ENCODE measurements at places on chromosomes 2 and 18. TPM values are rescaled to one million over a fixed set of nuclear protein-coding genes. Genes with fewer than 3 reads are reported as not detected.

DNA sequence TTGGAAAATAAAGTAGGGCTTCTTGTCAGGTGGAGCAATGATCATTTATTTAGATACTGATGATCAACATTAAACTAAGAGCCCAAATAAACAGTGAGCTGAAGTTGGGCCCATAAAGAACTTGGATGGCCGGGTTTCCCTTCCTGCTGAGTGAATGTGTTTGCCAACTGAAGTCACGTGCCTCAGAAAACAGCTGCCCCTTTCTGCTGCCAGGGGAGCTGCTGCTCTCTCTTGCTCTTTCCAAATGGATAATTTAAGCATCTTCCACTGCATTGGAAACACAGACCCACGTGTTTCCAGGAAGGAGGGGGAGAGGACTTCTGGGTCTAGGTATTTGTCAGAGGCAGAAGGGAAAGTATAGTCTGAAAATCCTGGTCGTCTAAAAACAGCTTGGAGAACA lies 22.9 kb upstream of the NCKAP5 start:
- DNase-seq: no peak

- DNase-seq: no peak
Measured at GRCh38 chr2:144325086-144325485, 194.8 kb downstream of the ZEB2 start.

LINC00305 gene
- 2.6 TPM for total RNA-seq

DCDC2C gene
- total RNA-seq: not detected

HOXD13 gene
- not detected for total RNA-seq

DNA sequence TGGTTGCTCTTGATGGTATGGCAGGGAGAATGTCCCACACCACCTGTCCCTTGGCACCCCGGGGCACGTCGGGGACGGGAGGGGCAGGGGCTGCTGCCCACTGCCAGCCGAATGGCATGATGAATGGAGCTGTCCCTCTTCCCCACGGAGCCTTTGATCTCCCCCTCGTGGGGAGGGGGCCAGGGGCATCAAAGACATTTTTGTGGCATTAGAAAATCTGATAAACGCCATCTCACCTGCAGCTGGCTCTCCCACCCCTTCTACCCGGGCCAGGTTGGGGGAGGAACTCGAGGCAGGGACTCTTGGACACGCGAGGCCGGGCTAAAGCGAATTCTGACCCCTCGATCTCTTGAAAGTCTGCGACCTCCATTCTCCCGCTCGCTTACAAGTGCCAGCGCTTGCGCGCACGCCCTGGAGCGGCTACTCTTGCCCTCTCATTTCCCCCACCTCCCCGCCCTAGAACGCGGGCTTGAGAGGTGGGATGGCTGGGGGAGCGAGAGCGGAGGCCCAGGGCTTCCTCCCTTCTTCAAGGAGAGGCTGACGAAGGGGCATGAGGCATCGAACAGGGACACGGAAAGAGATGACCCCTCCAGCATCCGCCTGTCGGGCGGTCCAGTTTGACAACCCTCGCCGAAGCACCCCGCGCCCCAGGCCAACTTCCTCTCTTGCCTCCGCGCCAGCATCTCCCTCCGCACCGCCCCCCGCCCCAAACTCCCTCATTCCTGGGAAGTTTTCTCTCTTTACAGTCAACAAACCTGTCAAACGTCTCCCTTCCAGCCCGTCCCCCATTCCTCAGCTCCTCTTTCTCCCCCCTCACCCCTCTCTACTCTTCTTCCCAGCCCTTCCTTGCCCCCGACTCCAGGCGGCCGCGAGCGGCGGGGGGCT lies 692 bp upstream of the WNT6 start:
- no peak for DNase-seq

GRCh38 chr2:145652571-145653545 lies 1132.9 kb upstream of the ZEB2 start:
- no peak for DNase-seq

DNA sequence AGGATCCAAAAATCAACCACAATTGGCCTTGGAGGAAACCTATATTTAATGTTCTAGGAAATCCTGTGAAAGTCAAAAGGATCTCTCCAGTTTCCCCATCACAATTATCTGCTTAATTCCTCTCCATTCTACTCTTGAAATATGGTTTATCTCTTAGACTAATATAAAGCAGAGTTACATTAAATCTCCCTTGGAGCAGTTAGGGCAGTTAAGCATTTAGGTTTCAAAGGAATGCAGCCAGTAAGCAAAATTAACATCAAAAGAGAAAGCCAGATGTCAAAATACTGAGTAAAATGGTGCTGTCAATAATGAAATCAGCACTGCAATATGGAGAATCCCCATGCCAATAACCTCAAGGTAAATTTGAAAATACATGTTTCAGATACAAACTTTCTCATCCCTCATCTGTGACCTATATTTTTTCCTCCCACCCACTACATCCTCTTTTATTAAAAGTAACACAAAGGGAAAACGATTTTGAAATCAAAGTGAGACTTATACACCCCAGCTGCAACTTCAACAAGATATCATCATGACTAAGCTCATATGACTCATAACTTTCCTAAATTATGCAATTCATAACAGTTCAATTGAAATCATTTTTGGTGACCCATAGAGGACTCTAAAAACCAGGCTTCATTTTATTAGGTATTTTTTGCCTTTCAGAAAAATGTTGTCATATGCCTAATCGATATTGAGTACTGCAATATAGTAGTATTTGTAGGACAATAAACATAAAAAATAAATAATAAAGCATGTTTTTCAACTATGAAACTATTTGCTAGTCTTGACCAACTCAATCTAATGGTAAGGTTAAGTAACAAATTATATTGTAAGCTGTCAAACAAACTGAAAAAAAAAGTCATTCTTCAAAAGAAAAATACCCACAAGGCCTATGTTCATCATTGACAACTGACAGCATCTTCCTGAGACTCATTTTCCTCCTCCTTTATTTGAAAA lies 3.1 kb downstream of the ADAM17 start:
- DNase-seq: no peak

GRCh38 chr18:45688833-45689232 lies 35.1 kb upstream of the SLC14A1 start:
- DNase-seq: no peak

GRCh38 chr2:236083934-236084333 lies 84.3 kb downstream of the GBX2 start:
- DNase-seq: no peak

ALPP gene
- total RNA-seq: not detected

- no peak for DNase-seq
Measured at GRCh38 chr18:54453996-54454395, 96.3 kb downstream of the C18orf54 start.

LGALSL gene
- 3.6 TPM for total RNA-seq

DNA sequence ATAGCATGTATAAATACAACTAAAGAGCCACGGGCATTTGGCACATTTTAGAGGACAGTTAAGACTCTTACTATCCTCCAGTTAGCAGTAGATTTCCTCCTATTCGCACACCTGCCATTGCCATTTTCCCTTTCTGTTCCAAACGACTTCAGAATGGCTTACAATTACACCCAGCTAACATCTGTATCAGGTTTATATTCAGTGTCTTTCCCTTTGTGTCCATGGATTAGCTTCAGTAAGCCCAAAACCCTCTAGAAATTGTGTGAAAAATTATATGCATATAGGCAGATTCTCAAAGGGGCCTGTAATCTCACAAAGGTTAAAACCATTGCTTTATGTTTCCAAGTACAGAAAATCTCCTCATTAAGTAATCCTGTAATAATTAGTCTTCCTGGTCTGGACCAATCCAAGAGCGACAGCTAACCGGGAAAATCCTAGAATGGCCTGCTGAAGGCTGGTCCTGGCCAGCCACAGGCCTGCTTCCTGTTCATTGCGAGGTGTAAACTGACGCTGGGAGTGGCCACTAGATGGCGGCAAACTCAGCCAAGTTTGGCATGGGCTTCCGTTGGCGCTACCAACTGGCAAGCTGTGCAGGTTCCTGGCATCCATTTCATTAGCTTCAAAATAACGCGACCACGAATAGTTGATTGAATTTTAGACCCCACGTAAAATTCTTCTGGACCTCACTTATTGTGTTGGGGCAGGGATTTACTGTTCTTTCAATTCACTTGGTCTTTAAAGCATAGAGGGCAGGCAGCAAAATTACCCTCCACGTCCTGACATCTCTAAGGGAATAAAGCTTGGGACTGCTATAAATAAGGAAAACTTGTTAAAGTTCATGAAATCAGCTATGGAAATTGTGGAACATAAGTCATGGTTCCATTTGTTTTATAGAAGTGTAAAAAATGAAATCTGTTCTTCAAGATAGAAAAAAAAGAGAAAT lies 17.1 kb downstream of the ARHGAP25 start:
- peak; percentile 79 for DNase-seq

DNA sequence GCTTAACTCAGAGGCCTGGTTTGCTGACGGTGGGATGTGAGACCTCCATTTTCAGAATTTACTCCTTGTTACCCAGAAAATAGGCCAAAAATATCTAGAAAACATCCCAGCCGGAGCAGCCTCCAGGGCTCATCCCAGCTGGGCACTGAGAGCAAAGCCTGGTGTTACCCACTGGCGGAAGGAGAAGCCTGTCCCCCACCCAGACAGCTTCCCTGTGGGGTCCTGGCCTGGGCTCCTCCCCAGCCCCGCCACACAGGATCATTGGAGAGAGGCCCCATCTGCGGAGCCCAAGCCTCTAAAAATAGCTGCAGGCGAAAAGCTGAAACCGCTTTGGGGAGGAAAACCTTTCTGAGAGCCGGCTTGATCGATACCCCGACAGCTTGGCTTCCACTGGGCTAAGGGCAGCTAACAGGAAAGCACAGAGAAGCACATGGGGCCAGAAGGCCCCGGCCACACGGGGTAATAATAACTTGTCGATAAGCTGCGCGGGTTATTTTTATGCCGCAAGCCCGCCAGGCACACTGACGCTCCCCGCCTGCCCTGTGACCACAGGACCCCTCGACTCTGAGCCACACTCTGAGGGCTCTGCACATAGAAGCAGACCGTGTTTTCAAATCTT lies 26.9 kb upstream of the FAHD2A start:
- no peak for DNase-seq

ANKRD30B gene
- 0.70 TPM for total RNA-seq

DNA sequence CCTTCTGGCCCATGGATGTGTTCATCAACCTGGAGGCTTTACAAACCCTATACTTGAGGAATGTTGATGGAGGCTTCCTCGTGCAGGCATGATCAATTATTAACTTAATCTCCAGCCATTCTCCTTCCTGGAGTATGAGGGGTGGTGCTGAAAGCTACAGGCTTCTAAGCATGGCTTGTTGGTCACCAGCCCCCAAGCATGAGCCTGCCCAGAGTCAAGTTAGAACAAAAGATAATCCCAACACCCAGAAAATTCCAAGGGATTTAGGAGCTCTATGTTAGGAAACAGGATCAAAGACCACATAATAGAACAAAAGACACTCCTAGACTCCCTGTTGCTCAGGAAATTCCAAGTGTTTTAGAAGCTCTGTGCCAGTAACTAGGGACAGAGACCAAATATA lies 63.1 kb downstream of the FAM171B start:
- no peak for DNase-seq

- DNase-seq: no peak
Measured at GRCh38 chr2:172551271-172551670, 4.6 kb upstream of the PDK1 start.

HES6 gene
- total RNA-seq: 7.2 TPM

DNA sequence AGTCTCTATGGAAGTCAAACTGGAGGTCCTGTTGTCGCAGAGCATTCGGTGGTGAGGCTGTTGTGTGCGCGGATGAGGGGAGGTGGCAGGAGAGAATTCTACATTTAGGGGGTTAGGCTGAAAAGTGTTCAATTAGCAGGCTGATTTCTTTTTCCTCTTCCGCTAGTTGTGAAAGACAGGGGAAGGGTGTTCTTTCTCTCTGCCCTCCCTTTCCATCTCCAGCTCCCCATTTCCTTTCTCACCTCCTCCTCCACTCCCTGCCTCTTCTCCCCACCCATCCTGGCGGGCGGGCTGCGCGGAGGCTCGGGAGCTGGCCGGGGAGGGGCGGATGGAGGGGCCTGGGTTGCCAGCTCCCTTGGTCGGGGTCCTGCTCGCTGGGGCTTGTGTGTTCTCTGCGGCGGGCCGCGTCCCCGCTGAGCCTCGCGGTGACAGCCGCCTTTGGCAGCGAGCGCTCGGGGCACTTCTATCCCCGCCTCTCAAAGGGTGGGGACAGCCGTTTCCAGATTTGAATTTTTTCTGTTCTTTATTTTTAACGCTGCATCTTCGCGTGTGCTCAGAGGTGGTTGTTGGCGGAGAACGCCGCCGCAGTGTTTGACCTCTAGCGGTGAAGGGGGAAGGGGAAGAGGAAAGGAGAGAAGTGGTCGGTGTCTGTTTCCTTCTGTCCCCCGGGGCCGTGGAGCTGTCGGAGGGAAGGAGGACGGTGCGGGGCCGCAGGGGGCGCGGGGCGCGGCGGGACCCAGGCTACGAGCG lies 3.6 kb downstream of the SOX11 start:
- no peak for DNase-seq

GRCh38 chr18:9495916-9496705 lies 20.8 kb downstream of the RALBP1 start:
- no peak for DNase-seq

TYMS gene
- 37.0 TPM for total RNA-seq

ERBB4 gene
- 0.18 TPM for total RNA-seq

DNA sequence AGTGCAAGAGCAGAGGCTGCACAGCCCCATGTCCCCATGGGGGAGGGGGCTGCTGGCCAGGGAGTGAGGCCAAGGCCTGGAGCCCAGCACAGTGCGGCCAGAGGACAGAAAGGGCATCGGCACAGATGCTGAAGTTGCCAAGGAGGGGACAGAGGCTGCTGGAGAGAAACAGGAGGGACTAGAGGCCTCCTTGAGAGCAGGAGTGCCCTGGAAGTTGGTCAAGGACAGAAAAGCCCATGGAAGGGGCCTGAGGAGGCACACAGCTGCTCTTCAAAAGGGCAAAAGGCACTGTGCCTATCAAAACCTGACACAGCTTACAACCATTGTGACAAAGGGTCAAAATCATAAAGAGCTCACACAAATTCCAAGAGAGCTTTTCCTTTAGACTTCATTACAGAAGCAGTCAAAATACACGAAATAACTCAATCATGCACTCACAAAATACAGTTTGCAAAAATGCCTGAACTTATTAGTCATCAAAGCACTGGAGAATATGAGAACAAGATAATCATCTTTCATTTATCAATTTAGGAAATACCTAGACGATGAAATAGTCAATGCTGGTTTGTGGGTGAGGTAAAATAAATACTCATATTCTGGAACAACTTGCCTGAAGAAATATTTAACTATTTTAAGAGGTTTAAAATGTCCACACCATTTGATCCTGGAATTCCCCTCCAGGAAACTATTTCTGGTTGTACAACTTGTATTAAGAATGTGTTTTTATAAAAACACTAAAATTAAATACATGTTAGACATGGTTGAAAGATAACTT lies 79.6 kb downstream of the USP40 start:
- DNase-seq: peak; percentile 66
